D721Med (cell line): ENCODE measurements at places on chromosomes 12 and 14.

DNA sequence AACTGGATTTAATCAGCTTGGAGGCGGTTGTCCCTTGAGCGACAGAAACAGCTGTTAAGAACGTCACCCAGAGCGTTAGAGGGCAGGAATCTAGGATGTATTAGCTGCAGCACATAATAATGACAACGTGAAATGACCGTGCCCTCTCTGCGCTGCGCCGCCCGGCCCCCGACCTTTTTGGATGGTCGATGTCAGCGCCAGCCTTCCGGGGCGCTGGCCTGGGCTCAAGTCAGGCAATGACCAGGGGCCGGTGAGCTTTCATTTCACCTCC lies 427 bp upstream of the TMEM120B start:
- DNase-seq: no peak

- no peak for DNase-seq
These were observed 252.2 kb upstream of the FOXN3 start for GRCh38 chr14:89669193-89669592.

- no peak for DNase-seq
These were observed 575 bp upstream of the FMNL3 start for GRCh38 chr12:49707812-49708147.

DNA sequence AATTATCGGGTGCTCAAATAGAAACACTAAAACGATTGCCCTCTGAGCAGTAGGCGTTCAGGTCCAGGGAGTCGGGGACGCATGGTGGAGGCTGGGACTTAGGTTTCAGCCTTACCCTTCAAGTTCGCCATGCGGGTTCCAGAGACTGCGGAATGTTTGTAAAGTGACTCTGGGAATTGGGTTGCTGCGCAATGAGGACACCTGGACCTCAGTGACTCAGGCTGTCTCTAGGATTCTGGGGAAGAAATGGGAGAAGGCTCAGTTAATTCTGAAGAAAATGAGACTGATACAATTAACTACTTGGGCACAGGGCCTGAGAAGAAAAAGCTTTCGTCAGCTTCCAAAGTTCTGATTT lies 1.1 kb downstream of the LGALS3 start:
- no peak for DNase-seq

DNA sequence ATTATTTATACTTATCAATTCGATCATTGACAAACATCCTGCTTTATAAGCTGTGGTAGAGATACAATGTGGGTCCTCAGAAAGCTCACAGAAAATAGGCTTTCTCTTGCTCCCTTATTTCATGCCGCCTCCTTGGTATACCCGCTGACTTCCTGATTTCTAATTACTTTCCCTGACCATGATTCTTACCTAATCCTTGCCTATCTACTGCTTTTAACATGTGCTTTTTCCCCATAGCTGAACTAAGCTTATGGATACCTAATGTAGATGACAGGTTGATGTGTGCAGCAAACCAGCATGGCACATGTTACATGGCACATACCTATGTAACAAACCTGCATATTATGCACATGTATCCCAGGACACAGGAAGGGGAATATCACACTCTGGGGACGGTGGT lies 65.1 kb downstream of the ITPR2 start:
- no peak for DNase-seq

DNA sequence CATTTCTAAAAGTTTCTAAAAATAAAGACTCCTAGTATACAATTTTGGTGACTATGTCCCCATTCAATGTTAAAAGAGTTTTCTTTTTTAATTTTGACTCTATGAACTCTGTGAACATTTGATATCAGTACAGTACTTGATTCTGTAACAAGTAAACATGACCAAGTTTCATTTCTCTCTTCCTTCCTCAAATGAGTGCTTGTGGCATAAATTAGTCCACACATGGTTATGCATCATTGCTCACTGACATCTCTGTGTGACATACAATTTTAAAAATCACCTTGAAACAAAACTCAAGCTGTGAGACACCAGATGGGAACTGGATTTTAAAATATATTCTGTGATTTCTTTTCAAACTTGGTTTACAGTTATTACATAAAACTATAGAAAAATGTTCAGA lies 253.9 kb upstream of the MDGA2 start:
- no peak for DNase-seq

DNA sequence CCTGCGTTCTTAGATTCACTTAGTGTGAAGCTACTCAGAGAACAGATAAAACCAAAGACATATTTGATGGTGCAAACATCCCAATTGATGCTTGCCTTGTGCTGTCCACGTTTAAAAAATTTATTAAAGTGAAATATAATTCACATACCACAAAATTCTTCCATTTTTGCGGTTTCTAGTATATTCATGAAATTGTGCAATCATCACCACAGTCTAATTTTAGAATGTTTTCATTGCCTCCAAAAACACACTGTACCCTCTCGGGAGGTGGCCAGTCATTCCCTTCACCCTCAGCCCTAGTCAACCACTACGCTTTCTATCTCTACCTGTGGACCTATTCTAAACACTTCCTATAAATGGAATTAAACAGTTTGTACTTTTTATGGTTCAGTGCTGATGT lies 1109.2 kb downstream of the FLRT2 start:
- no peak for DNase-seq

GRCh38 chr12:31634620-31635019 lies 24.9 kb upstream of the ETFBKMT start:
- no peak for DNase-seq

- DNase-seq: no peak
These were observed 3.2 kb downstream of the THTPA start for GRCh38 chr14:23559010-23559925.

- DNase-seq: no peak
These were observed 84.2 kb upstream of the BMP4 start for GRCh38 chr14:54040846-54041245.

DNA sequence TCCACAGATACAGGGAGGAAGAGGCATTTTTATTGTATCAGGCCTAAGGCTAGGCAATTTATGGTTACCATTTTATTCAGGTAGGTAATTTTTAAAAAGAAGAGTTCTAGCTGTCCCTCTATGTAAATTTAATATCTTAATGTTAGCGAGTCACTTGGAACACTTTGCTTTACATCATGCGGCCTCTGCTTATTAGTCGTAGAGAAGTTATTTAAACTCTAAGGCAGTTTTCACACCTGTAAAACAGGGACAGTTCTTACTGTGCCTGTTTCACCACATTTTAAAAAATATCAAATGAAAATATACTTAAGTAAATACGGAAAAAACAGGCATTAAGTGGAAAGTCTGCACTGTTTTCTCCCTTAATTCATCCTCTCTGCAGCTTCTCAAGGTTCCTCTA lies 71.4 kb upstream of the POC1B start:
- no peak for DNase-seq

DNA sequence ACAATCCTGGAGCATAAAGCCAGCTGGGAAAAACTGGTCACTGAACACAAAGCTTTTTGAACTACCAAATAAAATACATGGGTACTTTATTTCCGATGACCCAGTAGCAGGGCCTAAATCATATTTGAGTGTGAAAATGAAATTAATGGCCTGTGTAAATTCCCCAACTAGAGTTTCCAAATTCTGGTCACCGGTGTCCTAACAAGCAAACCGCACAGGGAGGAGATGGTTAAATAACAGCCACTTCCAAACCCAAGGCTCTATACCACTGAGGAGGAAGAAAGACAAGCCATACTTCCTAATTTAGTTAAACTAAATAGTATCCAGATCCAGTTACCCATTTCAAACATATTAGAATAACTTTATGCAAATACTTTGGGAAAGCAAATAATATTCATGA lies 40.1 kb upstream of the DUSP6 start:
- DNase-seq: no peak

DNA sequence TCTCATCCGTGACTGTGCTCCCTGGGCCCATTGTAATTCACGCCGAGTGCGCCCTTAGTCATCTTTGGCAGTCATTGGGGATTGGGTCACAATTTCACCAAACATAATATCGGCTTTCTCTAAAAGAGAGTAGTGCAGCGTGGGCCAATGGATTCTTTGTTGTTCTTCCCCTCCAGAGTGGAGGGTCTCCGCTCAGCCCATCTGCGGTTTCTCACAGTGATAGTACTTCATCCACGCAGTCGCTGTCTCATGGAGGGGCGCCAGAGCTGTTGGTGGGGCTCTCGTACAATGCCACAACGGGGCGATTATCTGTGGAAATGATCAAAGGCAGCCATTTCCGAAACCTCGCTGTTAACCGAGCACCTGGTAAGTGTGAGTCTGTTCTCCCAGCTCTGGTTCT lies 321.8 kb downstream of the SNAPC1 start:
- no peak for DNase-seq

DNA sequence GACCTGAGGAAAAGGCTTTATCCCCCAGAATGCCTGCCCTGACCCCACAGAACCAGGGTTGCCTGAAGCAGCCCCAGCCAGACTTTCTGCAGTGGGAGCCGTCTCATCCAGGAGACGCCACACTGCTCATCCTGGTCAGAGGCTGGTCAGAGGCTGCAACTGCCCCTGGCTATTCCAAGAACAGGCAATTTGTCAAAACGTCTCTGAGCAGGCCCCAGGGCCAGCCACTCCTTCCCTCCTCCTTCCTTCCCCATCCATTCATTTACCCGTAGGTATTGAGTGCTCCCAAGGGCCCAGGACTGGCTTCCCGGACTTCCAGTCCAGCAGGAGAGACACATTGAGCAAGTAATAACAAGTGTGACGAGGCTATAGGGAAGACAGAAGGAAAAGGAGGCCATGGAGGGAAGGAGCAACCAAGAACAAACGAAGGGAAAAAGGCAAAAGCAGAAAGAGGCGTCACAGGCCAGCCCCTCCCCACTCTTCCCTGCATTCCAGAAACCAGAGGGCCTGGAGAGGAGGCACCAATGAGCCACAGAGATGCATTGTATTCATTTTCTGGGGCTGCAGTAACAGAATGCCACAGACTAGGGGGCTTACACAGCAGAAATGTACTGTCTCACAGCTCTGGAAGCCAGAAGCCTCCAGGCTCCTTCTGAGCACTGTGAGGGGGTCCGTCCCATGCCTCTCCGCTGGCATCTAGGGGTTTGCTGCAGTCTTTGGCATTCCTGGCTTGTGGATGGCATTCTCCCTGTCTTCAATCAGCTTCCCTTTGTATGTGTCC lies 21.0 kb upstream of the CD9 start:
- DNase-seq: no peak

- no peak for DNase-seq
These were observed 13.1 kb downstream of the BATF start for GRCh38 chr14:75535164-75535898.

DNA sequence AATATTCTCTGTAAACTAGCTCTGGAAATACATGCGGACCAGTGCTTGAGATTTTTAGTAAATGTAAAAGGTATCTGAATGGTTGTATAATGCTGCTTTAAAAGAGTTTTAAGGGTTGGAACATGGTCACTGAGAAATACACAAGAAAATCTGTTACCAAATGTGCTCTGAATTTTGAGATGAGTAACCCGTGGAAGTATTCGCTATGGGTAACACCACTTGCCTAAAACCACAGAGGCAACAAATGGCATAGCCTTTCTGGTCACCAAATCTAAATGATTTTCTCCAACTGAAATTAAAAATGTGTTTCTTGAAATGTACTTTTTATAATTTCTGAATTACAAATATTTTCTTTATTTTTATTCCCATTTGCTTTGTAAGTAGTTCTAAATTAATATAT lies 745.7 kb downstream of the DIO2 start:
- no peak for DNase-seq

DNA sequence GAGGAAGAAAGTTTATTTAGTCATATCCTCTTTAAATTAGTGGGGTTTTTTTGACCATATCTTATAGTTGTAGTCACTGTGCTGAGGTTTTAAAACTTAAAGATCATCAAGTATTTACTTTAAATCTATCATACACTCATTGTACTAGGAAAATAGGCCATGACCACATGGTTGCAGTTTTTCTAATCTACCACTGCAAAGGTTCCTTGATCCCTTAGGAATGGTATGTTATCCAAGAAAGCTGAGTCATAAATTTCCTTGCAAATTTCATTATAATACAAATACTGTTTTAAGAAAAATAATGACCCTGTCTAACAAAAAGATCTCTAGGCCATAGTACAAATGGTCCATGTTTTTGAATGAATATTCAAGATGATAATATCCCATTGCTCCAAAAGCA lies 74.7 kb downstream of the DBX2 start:
- DNase-seq: no peak

DNA sequence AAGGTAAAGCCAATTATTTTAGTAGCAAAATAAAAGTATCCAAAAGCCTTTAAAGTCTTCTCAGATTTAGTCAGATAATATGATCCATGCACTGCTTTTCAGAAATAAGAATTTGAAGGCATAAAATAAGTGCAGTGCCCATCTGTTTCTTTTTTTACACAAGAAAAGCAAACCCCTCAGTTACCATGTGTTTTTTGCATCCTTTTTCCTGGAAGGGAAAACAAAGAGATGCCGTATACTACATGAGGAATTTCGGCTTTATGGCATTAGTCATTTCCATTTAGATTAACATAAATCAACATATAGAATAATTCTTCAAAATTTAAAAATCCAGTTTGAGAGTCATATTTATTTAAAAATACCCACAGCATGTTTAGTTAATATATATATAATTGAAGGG lies 70.0 kb upstream of the GNPNAT1 start:
- DNase-seq: no peak

GRCh38 chr12:131854861-131855476 lies 26.8 kb downstream of the MMP17 start:
- DNase-seq: no peak

DNA sequence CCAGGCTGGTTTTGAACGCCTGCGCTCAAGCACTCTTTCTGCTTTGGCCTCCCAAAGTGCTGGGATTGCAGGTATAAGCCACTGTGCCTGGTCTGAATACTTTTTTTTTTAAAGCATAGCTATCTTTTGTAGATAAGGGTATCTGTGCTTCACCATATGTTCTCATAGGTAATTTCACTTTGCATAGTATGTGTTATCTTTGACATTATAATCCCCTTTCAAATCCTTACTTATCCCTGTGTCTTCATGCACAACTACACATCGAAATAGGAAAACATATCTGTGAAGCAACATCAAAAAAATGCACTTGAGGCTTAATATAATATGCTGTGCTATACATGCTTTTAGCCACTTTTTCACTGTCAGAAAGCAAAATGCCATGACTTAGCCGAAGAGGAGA lies 94.1 kb downstream of the SLC35F4 start:
- no peak for DNase-seq

DNA sequence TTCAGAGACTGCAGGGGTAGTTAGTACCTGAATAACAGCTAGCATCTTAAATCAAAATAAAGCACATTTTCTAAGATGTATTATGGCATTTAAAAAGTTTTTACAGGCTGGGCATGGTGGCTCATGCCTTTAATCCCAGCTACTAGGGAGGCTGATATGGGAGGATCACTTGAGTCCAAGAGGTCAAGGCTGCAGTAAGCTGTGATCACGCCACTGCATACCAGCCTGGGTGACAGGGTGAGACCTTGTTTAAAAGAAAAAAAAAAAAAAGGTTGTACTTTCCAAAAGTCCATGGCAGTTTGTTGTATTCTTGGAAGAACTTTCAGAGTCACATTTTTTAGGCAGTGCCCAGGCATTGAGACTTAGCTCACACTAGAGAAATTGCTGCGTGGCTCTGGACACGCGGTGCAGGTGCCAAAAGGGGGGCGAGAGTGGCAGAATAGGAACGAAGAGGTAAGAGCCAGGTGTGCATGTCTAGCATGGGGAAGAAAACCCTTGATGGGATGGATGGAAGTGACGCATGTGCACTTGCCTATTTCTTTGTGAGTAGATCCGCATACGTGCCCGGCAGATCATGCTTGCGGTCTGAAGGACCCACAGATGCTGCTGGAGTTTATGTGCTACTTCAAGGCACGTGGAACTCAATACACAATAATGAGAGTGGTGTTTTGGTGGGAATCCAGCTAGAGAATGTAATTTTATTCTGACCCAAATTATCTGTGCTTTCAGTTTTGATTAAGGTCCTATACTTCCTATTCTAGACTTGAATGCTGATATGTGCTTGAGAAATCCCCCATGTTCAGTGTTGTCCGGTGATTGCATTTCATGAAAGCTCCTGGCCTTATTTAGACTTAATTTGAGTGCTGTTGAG lies 11.9 kb downstream of the ANKRD13A start:
- no peak for DNase-seq
